T-helper 17 cell (primary cell): ENCODE measurements at places on chromosomes 5 and 9.
A peak's percentile ranks its signal among the peaks of the same experiment; 100 is the strongest.

- H3K36me3 ChIP-seq, result no peaks in the 10 kb centered on the region
- H3K4me1 ChIP-seq, result peaks cover 12% of the 10 kb centered on the region
- H3K4me3 ChIP-seq, result no peak overlapping the region
- no peak overlapping the region for H3K27ac ChIP-seq
These were observed 17.3 kb upstream of the TGFBI start for GRCh38 chr5:136011414-136012001.

DNA sequence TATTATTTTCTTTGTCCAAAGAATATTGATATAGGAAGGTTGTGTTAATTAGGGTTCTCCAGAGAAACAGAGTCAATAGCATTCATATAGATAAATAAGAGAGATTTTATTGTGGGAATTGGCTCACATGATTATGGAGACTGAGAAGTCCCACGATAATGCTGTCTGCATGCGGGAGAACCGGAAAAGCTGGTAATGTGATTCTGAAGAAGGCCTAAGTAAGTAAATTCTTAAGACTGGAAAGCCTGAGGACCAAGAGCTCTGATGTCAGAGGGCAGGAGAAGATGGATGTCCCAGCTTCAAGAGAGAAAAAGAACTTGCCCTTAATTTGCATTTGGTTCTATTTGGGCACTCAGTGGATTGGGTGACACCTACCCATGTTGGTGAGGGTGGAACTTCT lies 307.4 kb upstream of the C9orf72 start:
- H3K36me3 ChIP-seq, result no peaks in the 10 kb centered on the region
- no peak overlapping the region for H3K4me3 ChIP-seq
- no peak overlapping the region for H3K27ac ChIP-seq

DNA sequence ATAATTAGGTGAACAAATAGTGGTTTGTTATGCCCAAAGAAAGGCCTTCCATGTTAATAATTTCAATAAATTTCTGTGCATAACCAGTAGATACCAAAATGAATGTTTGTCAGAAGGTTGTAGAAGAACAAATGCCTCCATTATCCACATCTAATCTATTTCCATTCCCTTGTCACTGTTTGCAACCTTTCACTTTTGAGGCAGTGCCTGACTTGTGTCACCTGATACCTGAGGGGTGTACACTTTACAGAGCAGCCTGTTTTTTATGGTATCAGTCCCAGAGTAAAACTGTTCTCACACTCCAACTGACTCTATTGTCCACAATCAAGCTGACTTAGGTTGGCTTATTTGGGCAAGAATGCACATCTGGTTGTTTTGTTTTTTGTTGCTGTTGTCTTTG lies 40.1 kb downstream of the FREM1 start:
- no peak overlapping the region for H3K27ac ChIP-seq
- H3K36me3 ChIP-seq, result no peaks in the 10 kb centered on the region
- H3K4me1 ChIP-seq, result no peaks in the 10 kb centered on the region

DNA sequence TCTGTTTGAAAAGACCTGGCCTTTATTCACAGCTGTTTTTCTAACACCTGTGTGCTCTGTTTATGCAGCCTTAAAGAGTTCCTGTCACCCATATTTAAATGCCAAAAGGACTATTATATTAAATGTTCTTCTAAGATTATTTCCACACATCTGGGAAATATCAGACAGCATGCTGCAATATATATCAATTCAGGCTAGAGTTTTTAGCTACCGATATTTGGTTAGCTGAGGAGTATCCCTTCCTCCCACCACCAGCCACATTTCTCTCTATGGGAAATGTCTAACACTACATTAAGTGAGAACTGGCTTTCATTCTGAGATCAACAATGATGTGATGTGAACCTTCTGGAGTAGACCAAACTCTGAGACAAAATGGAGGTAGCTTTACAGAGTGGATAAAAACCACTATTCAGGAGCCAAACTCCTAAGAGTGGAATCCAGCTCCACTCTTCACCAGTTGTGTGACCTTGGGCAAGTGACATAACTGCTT lies 509.2 kb downstream of the ZNF608 start:
- H3K4me1 ChIP-seq, result no peaks in the 10 kb centered on the region
- H3K27me3 ChIP-seq, result no peaks in the 10 kb centered on the region
- DNase-seq, result no peak
- H3K27ac ChIP-seq, result no peak overlapping the region
- no peak overlapping the region for H3K4me3 ChIP-seq
- no peaks in the 10 kb centered on the region for H3K36me3 ChIP-seq

- H3K27ac ChIP-seq, result no peak overlapping the region
- no peaks in the 10 kb centered on the region for H3K36me3 ChIP-seq
- no peak overlapping the region for H3K4me3 ChIP-seq
- no peak for DNase-seq
These were observed 675.3 kb upstream of the CCNG1 start for GRCh38 chr5:162762119-162762518.

- H3K36me3 ChIP-seq, result no peaks in the 10 kb centered on the region
- no peak for DNase-seq
- no peak overlapping the region for H3K27ac ChIP-seq
- no peak overlapping the region for H3K4me3 ChIP-seq
- H3K4me1 ChIP-seq, result peaks cover 18% of the 10 kb centered on the region
These were observed 5.3 kb upstream of the NSMF start for GRCh38 chr9:137464291-137464999.

GRCh38 chr9:2181792-2182191 lies 166.6 kb downstream of the SMARCA2 start:
- no peaks in the 10 kb centered on the region for H3K27me3 ChIP-seq
- no peak for DNase-seq
- no peak overlapping the region for H3K4me3 ChIP-seq
- peaks cover 13% of the 10 kb centered on the region for H3K4me1 ChIP-seq
- H3K27ac ChIP-seq, result no peak overlapping the region
- peaks cover 17% of the 10 kb centered on the region for H3K36me3 ChIP-seq

DNA sequence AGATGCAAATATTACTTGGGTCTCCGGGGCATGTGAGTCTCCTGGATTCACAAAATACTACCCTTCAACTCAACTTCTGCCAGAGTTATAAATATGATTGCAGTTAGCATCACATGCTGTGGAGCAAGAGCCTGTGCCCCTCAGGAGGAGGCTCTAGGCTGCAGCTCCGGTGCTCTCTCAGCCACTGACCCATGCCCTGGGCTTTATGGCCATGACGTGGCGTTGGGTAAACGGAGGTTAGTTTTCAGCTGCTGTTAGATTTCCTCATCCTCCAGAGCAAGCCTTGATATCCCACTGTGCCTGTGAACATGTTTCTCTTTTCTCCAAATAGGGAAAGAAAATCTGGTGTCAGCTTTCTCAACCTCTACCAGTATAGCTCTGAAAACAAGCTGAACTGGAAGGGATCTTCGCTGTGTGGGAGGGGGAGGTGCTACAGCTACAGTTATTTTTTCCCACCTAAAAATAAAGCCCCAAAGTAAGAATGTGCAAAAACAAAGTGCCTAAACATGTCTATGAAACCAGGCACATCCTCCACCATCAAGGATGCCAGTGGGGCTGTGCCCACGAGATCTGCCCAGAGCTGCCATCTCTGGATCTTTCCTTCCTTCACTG lies 124.4 kb upstream of the GPR151 start:
- peaks cover 15% of the 10 kb centered on the region for H3K36me3 ChIP-seq
- no peak overlapping the region for H3K4me3 ChIP-seq
- H3K27ac ChIP-seq, result no peak overlapping the region
- H3K27me3 ChIP-seq, result no peaks in the 10 kb centered on the region
- peaks cover 4% of the 10 kb centered on the region for H3K4me1 ChIP-seq

- H3K4me3 ChIP-seq, result no peak overlapping the region
- no peak for DNase-seq
- no peaks in the 10 kb centered on the region for H3K36me3 ChIP-seq
- H3K4me1 ChIP-seq, result no peaks in the 10 kb centered on the region
These were observed 369.4 kb downstream of the TMEM161B start for GRCh38 chr5:87899208-87899661.

- H3K4me1 ChIP-seq, result peaks cover 31% of the 10 kb centered on the region
- H3K27me3 ChIP-seq, result no peaks in the 10 kb centered on the region
- H3K4me3 ChIP-seq, result peak overlapping the region; percentile 97
- peak; percentile 41 for DNase-seq
- H3K27ac ChIP-seq, result peak overlapping the region; percentile 95
- peaks cover 2% of the 10 kb centered on the region for H3K36me3 ChIP-seq
These were observed 32.3 kb downstream of the TNPO1 start for GRCh38 chr5:72848474-72849428.
